Stimulated activated CD8-positive, alpha-beta memory T cell treated with anti-CD3 and anti-CD28 coated beads, Interleukin-4, amount 100 ng/mL, for 1 hour (primary cell): ENCODE measurements at places on chromosomes 12 and 14.

- no peak for DNase-seq
Measured at GRCh38 chr14:60670989-60671388, 21.7 kb upstream of the SIX1 start.

- DNase-seq = no peak
Measured at GRCh38 chr14:74615735-74616134, 3.7 kb upstream of the LTBP2 start.

DNA sequence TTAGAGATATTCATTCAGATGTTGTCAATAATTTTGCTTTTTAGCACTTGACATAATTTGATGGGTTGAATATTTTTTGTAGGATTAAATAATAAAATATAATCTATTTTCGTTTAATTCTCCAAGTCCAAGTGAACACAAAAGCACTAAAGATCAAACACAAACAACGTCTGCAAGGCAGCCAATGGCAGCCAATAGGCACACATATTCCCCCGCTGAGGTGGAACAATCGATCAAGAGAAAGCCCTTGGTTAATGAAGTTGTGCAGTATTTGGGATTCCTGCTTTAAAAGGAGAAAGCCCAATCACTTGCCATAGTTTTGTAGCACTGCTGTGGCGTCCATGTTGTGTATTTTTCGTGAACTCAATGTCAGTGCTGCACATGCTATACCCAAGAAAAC is 1.5 kb downstream of the DHRS7 start:
- DNase-seq = no peak

DNA sequence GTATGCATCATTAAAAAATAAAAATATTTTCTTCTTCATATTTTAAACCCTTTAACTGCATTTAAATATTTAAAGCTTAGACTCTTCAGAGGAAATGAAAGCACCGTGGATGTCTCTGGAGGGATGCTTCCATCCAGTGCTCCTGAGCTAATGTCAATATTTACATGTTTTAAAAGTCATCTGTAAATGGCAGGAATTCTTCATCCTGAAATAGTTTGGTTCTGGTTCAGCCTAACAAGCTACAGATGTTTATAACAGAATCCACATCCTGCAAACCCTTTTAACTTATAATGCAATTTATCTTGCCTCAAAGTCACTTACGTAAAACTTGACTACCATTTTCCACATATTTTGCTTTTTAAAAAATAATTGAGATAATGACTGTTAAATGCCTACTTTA is 1207.3 kb downstream of the SLC16A7 start:
- DNase-seq = no peak

DNA sequence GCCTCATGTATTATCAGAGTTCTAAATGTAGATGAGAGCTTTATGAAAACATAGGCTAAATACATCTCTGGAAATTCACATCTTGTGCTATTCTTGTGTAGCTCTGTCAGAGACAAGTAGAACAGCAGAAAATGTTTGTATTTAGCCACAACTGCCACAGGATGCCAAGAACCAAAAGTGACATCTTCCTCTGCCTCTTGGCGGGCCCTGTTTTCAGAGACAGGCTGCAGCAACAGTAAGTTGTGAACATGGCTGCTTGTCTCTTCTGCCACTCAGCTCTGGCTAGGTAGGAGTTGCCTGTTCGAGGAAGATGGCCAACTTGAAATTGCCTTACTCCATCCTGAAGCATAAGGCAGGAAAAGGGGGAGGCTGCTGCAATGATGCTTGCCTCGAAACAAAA is 30.4 kb downstream of the SETD3 start:
- DNase-seq = no peak
